Kidney (tissue), 22 donors: ENCODE measurements at places on chromosomes 7 and 10. TPM values are rescaled to one million over a fixed set of nuclear protein-coding genes. Genes with fewer than 3 reads are reported as not detected.

Gene HKDC1
- 8.3 TPM for polyA plus RNA-seq

Gene PLXDC2
- 11.9 TPM for polyA plus RNA-seq

Gene TSPAN15
- 28.2 TPM for polyA plus RNA-seq

Gene RALA
- polyA plus RNA-seq, result 21.5 TPM

Gene CYP26A1
- not detected for polyA plus RNA-seq

Gene NPY4R2
- polyA plus RNA-seq, result not detected

Gene SCART1
- polyA plus RNA-seq, result 0.37 TPM

Gene BPGM
- 53.5 TPM for polyA plus RNA-seq

Gene PTPRZ1
- 0.17 TPM for polyA plus RNA-seq

Gene NXPH1
- polyA plus RNA-seq, result not detected

- no peak for DNase-seq
Measured at GRCh38 chr10:6048281-6049030, 13.7 kb downstream of the IL2RA start.

DNA sequence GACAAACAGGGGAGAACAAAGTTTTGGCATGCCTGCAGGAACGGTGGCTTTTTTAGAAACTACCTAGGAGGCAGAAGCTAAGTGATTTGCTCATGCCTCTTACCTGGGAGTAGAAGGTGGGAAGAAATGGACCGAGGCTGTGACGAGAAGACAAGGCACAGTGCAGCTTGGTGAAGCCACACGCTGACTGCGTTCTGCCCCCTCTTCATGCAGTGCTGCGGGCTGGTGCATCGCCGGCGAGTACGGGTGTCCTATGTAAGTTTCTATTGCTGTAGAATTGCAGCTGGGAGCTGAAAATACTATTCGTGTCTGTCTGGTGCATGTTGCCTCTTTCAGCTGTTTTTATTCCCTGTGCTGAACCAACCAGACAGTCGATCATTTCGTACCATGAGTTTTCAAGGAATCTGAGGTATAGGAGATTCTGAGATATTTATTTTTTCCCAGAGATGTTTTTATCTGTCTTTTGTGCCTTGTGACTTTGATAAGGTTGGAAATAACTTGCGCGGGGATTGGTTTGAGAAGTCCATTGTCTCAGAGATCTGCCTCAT is 120.9 kb downstream of the CACNB2 start:
- peak; percentile 6 for DNase-seq

DNA sequence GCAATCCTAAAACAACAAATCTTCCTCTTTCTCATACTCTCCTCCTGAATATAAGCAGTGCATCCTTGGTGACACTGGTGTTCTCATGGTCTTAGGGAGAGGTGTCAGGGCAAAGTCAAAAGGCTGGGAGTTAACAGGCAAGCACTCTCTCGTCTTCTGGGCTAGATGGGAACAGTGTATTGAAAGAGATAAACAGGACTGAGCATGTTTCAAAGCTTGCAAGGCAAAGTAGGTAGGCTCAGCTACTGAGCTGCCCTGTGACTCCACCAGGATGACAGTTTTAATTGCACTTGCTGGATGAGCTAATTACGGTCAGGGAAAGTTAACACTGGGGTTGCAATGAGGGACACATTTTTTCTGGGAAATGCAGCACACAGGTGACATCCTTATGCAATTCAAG is 554.9 kb upstream of the NRP1 start:
- no peak for DNase-seq

DNA sequence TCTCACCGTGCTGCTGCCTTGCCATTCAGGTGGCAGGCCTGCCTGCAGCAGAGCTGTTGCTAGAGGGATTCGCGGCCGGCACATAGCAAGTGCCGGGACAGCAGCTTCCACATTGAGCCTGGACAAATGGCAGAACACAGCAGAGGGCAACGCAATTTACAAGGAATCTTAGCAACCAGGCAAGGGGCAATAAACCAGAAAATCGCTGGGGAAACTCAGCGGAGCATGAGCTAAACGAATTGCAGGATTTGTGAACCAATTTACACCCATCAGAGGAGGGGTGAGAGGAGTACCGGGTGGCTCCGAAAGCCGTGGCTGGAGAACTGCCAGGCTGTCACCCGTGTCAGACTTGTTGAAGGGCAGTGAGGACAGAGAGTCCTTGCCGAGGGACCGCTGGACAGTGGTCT is 58.6 kb upstream of the LOXL4 start:
- peak; percentile 62 for DNase-seq

GRCh38 chr7:154380771-154381170 is 328.6 kb downstream of the DPP6 start:
- no peak for DNase-seq

- DNase-seq, result no peak
Measured at GRCh38 chr7:146479040-146479439, 362.4 kb downstream of the CNTNAP2 start.

- peak; percentile 74 for DNase-seq
Measured at GRCh38 chr10:62815381-62816075, 638 bp downstream of the EGR2 start.

GRCh38 chr7:79548727-79549126 is 95.3 kb upstream of the MAGI2 start:
- DNase-seq, result no peak

DNA sequence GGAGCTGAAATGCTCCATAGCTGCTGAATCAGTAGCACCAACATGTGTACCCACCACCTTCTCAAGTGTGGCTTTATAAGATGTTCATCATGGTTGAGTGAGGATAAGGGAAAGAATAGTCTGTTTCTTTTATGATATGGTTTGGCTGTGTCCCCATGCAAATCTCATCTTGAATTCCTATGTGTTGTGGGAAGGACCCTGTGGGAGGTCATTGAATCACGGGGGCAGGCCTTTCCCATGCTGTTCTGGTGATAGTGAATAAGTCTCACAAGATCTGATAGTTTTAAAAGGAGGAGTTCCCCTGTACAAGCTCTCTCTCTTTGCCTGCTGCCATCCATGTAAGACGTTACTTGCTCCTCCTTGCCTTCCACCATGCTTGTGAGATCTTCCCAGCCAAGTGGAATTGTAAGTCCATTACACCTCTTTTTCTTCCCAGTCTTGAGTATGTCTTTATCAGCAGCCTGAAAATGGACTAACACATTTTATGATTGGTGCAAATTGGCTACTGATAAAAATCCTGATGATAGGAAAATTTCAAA is 799.9 kb downstream of the TNS3 start:
- no peak for DNase-seq

DNA sequence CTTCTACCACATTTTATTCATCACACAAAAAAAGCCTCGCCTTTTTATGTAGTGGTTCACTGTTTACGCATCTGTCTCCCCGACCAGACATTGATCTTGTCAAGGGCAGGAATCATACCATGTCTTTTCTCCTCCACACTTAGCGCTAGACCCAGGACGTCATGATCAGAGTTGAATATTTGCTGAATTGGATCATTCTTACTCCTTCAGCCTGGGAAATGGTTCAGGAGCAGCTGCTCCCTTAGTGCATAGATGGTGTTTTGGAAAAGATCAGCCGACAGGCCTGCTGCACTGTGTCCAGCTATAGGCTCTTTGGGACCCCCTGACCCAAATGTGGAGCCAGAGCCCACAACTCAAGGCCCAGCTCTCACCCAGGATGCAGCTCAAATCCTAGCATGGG is 249.1 kb upstream of the TMEM72 start:
- DNase-seq, result no peak

DNA sequence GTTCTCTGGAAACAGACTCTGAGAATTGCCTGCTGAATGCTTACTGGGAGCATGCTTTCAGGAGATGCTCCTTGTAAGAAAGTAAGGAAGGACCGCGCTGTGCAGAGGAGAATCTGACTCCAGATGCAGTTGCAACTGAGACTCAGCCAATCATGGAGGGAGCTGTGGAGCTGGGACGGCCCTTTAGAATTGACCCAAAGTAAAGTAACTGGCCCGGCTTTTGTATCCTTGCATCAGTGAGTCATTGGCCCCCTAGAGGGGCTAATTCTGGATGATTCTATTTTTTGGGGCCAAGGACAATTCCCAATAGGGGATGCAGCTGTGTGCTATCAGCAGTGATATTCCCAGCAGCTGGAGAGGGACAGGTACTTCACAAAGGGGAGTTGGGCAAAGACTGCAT is 170.4 kb downstream of the PTEN start:
- DNase-seq, result no peak

DNA sequence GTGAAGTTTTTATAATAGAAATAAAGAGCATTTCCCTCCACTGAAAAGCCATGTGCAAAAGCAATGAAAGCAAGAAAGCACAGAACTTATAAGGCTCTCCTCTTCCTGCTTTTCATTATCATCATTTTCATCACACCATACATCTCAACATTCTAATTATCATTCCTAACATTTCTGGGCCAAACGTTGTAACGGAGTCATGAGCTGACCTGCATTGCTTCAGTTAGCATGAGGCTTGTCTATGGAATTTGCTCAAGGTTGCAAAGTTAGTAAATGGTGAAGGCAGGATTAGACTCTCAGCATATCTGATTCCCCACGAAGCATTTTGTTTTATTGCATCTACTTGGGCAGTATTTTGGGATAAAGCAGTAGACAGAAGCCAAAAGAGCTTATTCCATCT is 11.4 kb downstream of the SCIN start:
- DNase-seq, result no peak

DNA sequence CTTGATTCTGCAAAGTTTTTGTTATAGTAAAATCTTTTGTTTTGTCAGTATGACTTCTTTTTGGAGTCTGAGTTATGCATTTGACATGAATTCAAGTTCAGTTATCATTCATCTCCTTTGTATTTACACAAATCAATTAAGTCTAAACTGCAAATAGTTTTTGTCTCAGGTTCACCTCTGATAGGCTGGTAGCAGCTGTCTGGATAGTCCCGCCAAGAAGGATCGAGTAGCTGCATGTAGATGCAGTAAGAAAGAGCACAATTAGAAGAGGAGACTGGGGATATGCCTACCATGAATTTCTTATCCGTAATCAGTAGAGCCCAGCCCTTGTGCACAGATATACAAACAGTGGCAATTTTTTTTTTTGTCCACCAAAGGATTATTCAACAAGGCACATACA is 392.5 kb upstream of the ETV1 start:
- no peak for DNase-seq

DNA sequence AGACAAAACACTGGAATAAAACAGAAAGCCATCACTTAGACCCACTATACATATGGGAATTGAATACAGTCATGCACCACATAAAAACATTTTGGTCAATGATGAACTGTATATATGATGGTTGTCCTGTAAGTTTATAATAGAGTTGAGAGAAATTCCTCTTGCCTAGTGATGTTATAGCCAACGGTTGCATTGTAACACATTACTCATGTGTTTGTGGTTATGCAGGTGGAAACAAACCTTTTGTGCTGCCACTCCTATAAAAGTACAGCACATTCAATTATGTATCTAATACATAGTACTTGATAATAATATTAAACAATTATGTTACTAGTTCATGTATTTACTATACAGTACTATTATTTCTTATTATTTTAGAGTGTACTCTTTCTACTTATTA is 381.2 kb upstream of the MBL2 start:
- no peak for DNase-seq

GRCh38 chr7:78510580-78511188 is 712.1 kb downstream of the PHTF2 start:
- no peak for DNase-seq

- DNase-seq, result peak; percentile 84
Measured at GRCh38 chr10:43105102-43105955, 28.5 kb downstream of the RET start.

GRCh38 chr7:156578978-156579430 is 61.6 kb upstream of the RNF32 start:
- DNase-seq, result no peak
